AG04450 (cell line): ENCODE measurements at places on chromosomes 1 and 21. TPM values are rescaled to one million over a fixed set of nuclear protein-coding genes. Genes with fewer than 3 reads are reported as not detected.

DNA sequence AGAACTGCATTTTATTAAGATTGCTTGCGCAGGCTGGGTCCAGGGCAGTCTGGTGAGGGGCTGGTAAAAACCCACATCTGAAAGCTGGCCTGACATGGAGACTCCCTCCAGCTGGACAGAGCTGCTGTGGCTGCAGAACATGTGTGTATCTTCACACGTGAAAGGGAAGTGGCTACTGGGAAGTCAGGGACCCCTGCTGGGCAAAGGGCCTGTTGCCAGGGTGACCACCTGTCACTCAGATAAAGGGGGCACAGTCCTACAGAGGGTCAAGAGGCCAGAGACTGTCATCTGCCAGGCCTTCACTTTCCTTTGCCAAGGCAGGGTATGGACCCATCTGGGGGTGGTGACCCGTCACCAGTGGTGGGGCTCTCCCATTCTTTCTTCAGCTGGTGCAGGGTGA lies 17.5 kb downstream of the NKAIN1 start:
- no peak for DNase-seq

- DNase-seq = no peak
These were observed 4.3 kb downstream of the RUSC1 start for GRCh38 chr1:155324717-155325602.

- DNase-seq = no peak
These were observed 7.2 kb upstream of the SLX9 start for GRCh38 chr21:44932408-44933181.

DNA sequence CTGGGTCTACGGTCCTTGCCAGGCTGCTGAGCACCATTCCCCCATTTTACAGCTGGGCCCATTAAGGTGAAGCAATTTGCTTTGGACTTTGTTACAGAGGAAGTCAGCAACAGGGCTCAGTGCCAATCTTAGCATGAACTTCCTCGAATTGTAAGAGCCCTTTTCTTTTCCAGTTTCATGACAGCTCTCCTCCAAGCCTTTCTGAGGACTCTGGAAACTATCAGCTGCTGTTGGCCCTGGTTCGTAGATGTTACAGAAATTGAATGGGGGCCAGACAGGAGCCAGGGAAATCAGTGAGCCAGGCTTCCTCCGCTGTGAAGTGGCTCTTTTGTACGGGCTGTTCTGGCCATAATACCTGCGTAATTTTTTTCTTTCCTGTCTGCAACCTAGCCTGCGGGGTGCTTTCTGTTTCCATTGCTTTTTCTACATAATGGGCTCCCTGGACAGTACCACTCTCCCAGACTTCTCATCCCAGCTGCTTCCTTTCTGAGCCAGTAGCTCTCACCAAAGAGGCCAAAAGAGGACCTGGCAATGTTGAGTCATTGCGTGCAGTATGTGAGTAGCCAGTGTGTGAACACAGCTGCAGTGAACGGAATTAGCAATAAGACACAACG lies 386.3 kb downstream of the DISC1 start:
- peak; percentile 86 for DNase-seq

CRNN gene
- polyA plus RNA-seq = not detected in 2 replicates

DNA sequence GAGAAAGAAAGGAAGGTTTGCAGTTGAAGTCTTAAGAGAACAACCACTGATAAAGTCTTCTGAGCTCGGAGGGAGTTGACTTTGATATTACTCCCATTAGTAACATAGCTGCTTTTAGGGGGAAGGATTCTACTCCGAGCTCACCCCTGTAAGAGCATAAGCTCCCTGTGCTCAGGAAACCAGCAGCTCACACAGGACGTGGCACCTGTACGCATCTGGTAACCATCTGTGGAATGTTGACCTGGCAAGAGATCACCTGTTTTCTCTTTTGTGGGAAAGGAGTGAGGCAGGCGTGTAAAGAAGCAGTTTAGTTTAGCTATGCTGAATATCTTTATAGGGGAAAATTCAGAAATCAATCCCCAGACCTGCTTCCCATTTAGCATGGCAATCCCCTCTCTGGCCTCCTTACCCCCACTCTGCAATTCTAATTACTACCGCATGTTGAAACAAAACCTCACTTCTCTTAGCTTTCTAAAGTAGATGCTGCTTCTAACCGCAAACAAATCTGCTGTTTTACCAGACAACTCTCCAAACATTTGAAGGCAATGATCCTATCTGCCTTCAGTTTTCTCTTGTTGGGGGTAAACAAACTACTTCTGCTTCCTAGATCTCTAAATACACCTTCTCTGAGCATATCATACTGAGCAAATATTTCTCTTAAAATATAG lies 121.8 kb upstream of the KCNK1 start:
- DNase-seq = no peak

GRCh38 chr1:238833919-238834318 lies 552.4 kb upstream of the CHRM3 start:
- DNase-seq = no peak

DNA sequence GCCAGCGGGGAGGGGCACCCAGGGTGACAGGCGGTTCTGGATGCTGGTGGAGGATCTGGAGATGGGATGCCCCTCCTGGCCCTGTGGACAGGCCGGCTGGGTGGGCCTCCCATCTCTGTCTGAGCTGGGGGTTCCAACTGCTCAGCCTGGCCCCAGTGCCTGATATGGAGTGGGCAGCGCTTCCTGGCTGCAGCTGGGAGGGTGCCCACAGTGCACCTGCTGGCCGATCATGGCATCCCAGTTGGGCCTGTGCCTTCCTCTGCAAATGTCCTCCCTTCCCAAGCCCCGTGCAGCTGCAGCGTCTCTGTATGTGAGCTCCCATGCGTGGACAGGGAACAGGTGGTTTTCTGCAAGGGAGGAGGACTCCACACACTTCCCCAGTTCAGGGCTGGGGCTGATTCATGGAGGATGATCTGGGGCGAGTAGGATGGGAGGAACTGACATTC lies 2.1 kb downstream of the PFKL start:
- DNase-seq = no peak

TIMM17A gene
- 75.2 and 104 TPM in 2 replicates for polyA plus RNA-seq

DNA sequence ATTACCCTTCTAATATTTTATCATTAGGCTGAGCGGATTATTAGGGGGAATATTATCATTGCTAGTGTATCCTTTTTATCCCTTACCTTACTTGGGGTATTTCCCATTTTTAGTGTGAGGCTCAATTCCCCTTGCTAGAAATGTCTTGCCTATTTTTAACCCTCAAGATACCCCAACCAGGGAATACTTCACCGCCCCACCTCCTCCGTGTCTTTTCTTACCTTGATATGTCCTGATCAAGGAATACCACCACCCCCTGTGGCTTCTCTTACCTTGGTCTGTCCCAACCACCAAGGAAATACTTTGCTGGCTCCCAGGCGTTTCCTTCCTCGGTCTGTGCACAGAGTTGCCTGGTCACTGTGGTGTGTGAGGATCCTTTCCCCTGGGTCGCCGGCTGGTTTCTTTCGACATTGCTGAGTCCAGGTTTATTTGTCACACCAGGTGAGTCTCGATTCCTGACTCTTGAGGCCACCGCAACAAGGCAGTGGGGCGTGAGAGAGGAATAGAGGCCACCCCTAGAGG lies 57.8 kb downstream of the SERINC2 start:
- DNase-seq = no peak

GRCh38 chr1:117339866-117340700 lies 27.2 kb upstream of the MAN1A2 start:
- DNase-seq = peak; percentile 41

DNA sequence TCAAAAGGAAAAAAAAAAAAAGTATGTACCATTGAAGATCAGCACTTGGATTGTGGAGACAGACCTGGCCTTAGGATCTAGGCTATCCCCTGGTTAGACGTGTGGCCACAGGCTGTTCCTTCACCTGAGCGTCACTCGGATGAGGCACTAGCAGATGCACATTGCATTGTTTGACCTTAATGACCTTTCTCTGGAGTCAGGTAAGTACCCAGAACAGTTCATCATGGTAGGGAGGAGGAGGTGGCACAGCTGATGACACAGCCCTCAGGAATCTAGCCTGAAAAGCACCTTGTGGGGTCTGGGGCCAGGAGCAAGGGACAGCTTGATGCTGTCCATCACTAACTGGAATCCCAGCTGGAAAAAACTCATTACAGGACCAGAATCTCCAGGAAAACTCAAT lies 21.2 kb downstream of the NECAP2 start:
- DNase-seq = no peak

- DNase-seq = no peak
These were observed 44.0 kb downstream of the OR10J1 start for GRCh38 chr1:159483501-159483900.

DNA sequence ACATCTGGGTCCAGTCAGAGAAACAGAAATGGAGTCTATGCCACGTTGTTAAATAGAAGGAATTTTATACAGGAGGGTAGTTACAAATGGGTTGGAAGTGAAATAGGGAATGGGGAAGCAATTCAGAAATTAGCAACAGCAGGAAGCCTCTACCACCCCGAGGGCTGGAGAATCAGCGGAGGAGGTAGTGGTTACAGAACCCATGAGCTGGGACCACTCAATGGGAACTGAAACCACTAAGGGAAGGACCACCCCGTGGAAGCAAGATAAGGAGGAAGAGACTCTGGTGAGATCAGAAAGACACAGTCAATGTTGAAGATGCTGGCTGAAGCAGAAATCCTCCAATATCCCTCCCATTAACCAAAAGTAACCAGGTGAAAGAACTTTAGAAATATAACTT lies 15.5 kb upstream of the MAST2 start:
- no peak for DNase-seq

SLC16A1 gene
- polyA plus RNA-seq = 62.1 and 78.7 TPM in 2 replicates

B3GALT5 gene
- polyA plus RNA-seq = 0.05 TPM in 2 replicates

HOOK1 gene
- not detected in 2 replicates for polyA plus RNA-seq

GRCh38 chr1:246639732-246640131 lies 73.5 kb downstream of the CNST start:
- DNase-seq = no peak

- DNase-seq = no peak
These were observed 523.5 kb upstream of the ADGRL4 start for GRCh38 chr1:79530055-79530454.

DNA sequence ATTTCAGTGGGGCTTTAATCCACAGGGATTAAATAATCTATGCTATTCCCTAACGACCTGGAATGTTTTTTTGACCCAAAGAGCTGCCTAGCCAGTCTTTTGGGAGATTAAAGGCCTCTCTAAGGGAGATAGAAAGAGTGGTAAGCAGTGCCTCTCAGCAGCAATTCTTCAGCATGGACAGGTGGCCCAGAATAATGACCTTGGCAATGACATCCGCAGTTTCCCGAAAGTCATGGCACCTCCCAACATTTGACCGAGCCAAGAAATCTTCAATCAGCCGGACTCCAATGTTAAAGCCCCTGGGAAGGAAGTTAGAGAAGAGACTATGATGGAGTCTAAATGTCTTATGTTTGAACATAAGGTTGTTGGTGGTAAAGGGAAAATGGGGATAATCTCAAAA lies 9.8 kb downstream of the TRAPPC3 start:
- no peak for DNase-seq

KRTAP21-2 gene
- polyA plus RNA-seq = not detected in 2 replicates

TRAPPC3 gene
- polyA plus RNA-seq = 88.5 and 92.3 TPM in 2 replicates

GRCh38 chr1:209618756-209619420 lies 33.3 kb downstream of the LAMB3 start:
- no peak for DNase-seq

GRCh38 chr21:34343347-34343746 lies 20.5 kb upstream of the KCNE2 start:
- no peak for DNase-seq

DNA sequence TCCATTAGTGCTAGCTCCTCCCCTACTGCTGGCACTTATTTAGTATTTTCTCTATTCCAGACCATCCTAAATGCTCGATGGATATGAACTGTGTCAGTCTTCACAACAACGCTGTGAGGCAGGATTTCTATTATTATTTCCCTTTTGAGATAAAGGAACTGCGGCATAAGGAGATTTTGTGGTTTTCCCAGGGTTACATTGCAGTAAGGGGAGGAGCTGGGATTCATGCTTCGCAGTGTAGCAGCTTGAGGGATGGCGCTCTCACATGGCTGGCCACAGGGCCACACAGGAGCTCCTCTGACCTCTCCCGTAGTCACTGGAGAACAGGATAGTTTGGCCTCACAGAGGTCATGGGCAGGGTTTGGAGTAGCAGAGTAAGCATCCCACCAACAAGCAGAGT lies 116.9 kb downstream of the BEND5 start:
- DNase-seq = no peak

GRCh38 chr21:28084951-28085350 lies 907.7 kb downstream of the LTN1 start:
- DNase-seq = no peak

- DNase-seq = no peak
These were observed 180.3 kb downstream of the DISC1 start for GRCh38 chr1:231806623-231807495.

DNA sequence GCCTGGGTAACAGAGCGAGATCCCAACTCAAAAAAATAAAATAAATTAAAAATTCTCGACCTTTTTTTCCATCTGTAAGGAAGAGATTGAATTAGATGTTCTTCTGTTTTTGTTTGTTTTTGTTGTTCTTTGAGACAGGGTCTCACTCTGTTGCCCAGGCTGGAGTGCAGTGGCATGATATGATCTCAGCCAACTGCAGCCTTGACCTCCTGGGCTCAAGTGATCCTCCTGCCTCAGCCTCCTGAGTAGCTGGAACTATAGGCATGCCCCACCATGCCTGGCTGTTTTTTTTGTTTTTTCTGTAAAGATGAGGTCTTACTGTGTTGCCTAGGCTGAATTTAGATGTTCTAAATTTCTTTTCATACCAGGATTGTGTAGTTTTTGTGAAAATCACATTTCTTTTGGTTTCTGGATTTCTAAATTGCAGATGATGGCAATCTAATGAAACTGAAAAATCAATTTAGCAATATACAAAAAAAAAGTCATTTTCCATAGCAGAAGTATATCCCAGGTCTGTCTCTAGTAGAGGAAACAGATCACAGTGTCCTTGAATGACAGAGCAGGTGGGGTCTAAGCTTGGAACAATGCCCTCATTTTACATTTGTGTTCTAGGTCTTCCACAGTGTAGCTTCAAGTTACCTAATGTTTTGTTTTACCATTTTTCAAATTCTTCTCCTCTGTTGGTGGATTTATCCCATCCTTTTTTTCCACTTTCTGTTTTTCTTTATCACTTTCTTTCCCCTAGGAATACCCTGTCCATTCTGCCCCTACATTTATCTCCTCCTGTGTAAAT lies 20.3 kb downstream of the ZYG11A start:
- DNase-seq = no peak
